A549 treated with dexamethasone at 1 μM for 4 hours (cell line): ENCODE measurements at places on chromosomes 16 and 17. TPM values are rescaled to one million over a fixed set of nuclear protein-coding genes. Genes with fewer than 3 reads are reported as not detected.

CRHR1 gene
- total RNA-seq = 0.05 to 0.54 TPM (median 0.09 TPM) in 4 of 5 replicates, not detected in the other

IRX5 gene
- total RNA-seq = 1.2 to 2.3 TPM (median 1.8 TPM) in 5 replicates

ZFP1 gene
- 11.2 to 13.1 TPM (median 12.3 TPM) in 5 replicates for total RNA-seq

TMC6 gene
- 6.9 to 11.5 TPM (median 10.3 TPM) in 5 replicates for total RNA-seq

HSD17B1 gene
- total RNA-seq = 0.89 to 1.5 TPM (median 1.2 TPM) in 5 replicates

CLEC18C gene
- total RNA-seq = 0.02 to 0.13 TPM (median 0.08 TPM) in 4 of 5 replicates, not detected in the other

KRTAP9-2 gene
- not detected in 5 replicates for total RNA-seq

TBC1D28 gene
- 0.29 TPM in 1 of 5 replicates, not detected in the others for total RNA-seq

ITGAX gene
- total RNA-seq = 0.76 to 1.8 TPM (median 1.0 TPM) in 5 replicates

C17orf100 gene
- total RNA-seq = 1.9 to 3.0 TPM (median 2.4 TPM) in 5 replicates

ITGAD gene
- total RNA-seq = 0.02 to 0.10 TPM (median 0.05 TPM) in 4 of 5 replicates, not detected in the other

MYLK3 gene
- 0.02 to 0.09 TPM (median 0.03 TPM) in 4 of 5 replicates, not detected in the other for total RNA-seq

PRSS21 gene
- 0.18 to 0.19 TPM in 2 of 5 replicates, not detected in the others for total RNA-seq

LDHD gene
- 0.46 to 0.88 TPM (median 0.64 TPM) in 5 replicates for total RNA-seq

SNRNP25 gene
- 58.5 to 66.5 TPM (median 63.1 TPM) in 5 replicates for total RNA-seq

KCNJ18 gene
- 0.04 to 0.06 TPM in 2 of 5 replicates, not detected in the others for total RNA-seq

CEP112 gene
- 5.8 to 9.1 TPM (median 8.1 TPM) in 5 replicates for total RNA-seq

NOTUM gene
- 0.20 to 0.44 TPM (median 0.31 TPM) in 5 replicates for total RNA-seq

PLCG2 gene
- 3.0 to 4.6 TPM (median 4.2 TPM) in 5 replicates for total RNA-seq

CCP110 gene
- total RNA-seq = 6.8 to 10.2 TPM (median 8.3 TPM) in 5 replicates

WNT9B gene
- 0.05 to 0.06 TPM in 2 of 5 replicates, not detected in the others for total RNA-seq

UTS2R gene
- total RNA-seq = 0.06 TPM in 2 of 5 replicates, not detected in the others

ABCC6 gene
- 0.72 to 1.3 TPM (median 0.96 TPM) in 5 replicates for total RNA-seq

KRTAP16-1 gene
- not detected in 5 replicates for total RNA-seq

CDT1 gene
- 21.2 to 32.5 TPM (median 30.5 TPM) in 5 replicates for total RNA-seq

FAM171A2 gene
- total RNA-seq = 2.3 to 4.2 TPM (median 3.4 TPM) in 5 replicates

WFDC1 gene
- total RNA-seq = 0.05 to 0.20 TPM in 2 of 5 replicates, not detected in the others

EVPL gene
- total RNA-seq = 12.7 to 19.5 TPM (median 17.8 TPM) in 5 replicates

ZNF500 gene
- 6.6 to 8.9 TPM (median 8.8 TPM) in 5 replicates for total RNA-seq

TRIM16 gene
- total RNA-seq = 196 to 235 TPM (median 212 TPM) in 5 replicates

SDR42E2 gene
- total RNA-seq = not detected in 5 replicates

ZKSCAN2 gene
- 2.1 to 2.8 TPM (median 2.4 TPM) in 5 replicates for total RNA-seq

PLD6 gene
- total RNA-seq = 5.5 to 6.9 TPM (median 6.2 TPM) in 5 replicates

NTN3 gene
- 0.06 TPM in 1 of 5 replicates, not detected in the others for total RNA-seq

GLIS2 gene
- total RNA-seq = 16.9 to 25.1 TPM (median 24.2 TPM) in 5 replicates

COG1 gene
- 20.1 to 26.6 TPM (median 25.2 TPM) in 5 replicates for total RNA-seq
